Caco-2 (cell line): ENCODE measurements at places on chromosomes 7 and 10. TPM values are rescaled to one million over a fixed set of nuclear protein-coding genes. Genes with fewer than 3 reads are reported as not detected.
A peak's percentile ranks its signal among the peaks of the same experiment; 100 is the strongest.

CLDN4 gene
- 249 TPM in 2 replicates for total RNA-seq

ST8SIA6 gene
- 0.16 TPM in 1 of 2 replicates, not detected in the other for total RNA-seq

DNA sequence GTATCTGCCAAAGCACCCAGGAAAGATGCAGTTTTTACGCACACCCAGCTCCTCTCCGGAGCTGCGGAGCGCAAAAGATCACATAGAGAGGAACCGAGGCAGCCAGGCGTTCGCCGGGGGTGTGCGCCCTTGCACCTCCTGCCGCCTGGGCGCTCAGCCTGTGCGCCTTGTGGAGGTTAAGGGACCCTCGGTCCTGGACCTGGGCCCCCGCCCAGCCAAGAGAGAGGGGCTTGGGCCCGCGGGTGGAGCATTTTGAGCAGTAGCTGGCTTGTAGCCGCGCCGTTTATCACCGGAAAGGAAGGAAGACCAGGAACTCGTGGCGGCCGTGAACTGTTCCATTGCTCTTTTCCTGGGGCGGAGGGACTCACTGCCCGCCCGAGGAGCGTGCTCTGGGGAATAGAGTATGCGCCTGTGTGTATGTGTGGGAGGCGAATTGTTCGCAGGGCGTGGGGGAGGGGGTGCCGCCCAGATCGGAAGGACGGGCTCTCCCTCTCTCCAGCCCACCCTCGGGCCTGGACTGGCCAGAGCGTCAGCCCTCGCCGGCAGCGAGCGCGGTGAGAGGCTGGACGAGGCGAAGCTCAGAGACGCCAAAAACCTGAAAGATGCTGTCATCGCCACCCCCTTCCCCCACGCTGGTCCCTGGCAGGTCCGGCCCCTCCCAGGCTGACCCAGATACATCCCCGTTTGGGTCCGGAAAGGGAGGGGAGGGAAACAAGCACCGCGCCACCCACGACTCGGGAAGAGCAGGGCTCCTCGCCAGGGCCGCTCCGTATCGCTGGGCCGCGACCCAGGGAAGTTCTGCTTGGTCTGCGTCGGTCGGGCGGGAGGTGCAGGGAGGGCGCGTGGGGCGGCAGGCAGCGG is 1.2 kb upstream of the WNT2 start:
- H3K27me3 ChIP-seq: peaks cover 7% of the 10 kb centered on the region
- no peak overlapping the region for H3K27ac ChIP-seq
- peak; percentile 18 for DNase-seq
- no peaks in the 10 kb centered on the region for H3K36me3 ChIP-seq
- no peaks in the 10 kb centered on the region for H3K4me1 ChIP-seq

DNA sequence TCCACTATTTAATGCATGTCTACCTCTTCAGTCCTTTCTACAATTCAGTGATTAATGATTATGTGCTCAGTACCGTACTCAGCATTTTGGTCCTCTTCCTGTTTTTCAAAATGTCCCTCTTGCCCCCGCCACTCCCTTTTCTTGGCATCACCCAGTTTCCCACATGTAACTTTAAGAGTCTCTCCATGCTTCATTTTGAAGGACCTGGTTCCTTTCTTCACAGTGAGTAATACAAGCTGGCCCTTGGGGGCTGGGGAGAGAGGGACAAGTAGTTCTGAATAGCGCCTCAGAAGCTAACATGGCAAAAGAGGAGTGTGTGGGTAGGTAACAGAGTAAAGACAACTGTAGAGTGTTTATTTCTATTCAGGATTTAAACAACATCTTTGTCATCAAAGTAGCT is 34.6 kb upstream of the SLIT1 start:
- no peaks in the 10 kb centered on the region for H3K4me1 ChIP-seq
- DNase-seq: no peak
- H3K27me3 ChIP-seq: no peaks in the 10 kb centered on the region
- H3K4me3 ChIP-seq: no peak overlapping the region

GRCh38 chr10:122530177-122530576 is 30.4 kb upstream of the DMBT1 start:
- H3K4me3 ChIP-seq: no peak overlapping the region
- H3K27me3 ChIP-seq: no peaks in the 10 kb centered on the region
- no peak for DNase-seq
- no peaks in the 10 kb centered on the region for H3K36me3 ChIP-seq
- no peak overlapping the region for H3K27ac ChIP-seq

DNA sequence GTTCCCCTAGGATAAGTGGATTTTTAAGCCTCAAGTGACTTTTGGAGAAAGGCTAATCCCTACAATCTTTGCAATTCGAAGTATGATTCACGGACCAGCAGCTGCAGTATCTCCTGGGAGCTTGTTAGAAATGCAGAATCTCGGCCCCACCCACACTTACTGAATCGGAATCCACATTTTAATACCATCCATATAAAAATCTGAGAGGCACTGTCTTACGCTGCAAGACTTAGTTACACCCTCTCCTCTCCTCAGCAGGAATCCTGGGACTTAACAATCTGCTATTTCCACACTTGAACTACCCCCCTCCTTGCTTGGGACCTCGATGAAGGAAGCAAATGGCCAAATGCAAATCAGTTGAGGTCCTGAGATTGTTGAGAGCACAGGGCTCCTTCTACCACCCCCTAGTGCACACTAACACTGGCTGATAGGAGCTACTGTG is 21.0 kb downstream of the ITPRIP start:
- H3K27ac ChIP-seq: no peak overlapping the region
- DNase-seq: no peak
- no peaks in the 10 kb centered on the region for H3K4me1 ChIP-seq
- no peaks in the 10 kb centered on the region for H3K27me3 ChIP-seq
- H3K36me3 ChIP-seq: no peaks in the 10 kb centered on the region
- H3K4me3 ChIP-seq: no peak overlapping the region

- DNase-seq: no peak
- no peak overlapping the region for H3K4me3 ChIP-seq
- no peaks in the 10 kb centered on the region for H3K27me3 ChIP-seq
- no peaks in the 10 kb centered on the region for H3K4me1 ChIP-seq
These were observed 17.9 kb downstream of the PFKFB3 start for GRCh38 chr10:6220418-6221191.

GRCh38 chr7:34838329-34838728 is 180.3 kb downstream of the NPSR1 start:
- no peak for DNase-seq
- no peak overlapping the region for H3K4me3 ChIP-seq
- no peak overlapping the region for H3K27ac ChIP-seq
- no peaks in the 10 kb centered on the region for H3K36me3 ChIP-seq
- peaks cover 12% of the 10 kb centered on the region for H3K4me1 ChIP-seq

GRCh38 chr10:28366994-28367393 is 64.1 kb upstream of the MPP7 start:
- no peaks in the 10 kb centered on the region for H3K27me3 ChIP-seq
- DNase-seq: no peak
- peak overlapping the region; percentile 86 for H3K27ac ChIP-seq
- peaks cover 60% of the 10 kb centered on the region for H3K4me1 ChIP-seq
- no peaks in the 10 kb centered on the region for H3K36me3 ChIP-seq
- no peak overlapping the region for H3K4me3 ChIP-seq

DNA sequence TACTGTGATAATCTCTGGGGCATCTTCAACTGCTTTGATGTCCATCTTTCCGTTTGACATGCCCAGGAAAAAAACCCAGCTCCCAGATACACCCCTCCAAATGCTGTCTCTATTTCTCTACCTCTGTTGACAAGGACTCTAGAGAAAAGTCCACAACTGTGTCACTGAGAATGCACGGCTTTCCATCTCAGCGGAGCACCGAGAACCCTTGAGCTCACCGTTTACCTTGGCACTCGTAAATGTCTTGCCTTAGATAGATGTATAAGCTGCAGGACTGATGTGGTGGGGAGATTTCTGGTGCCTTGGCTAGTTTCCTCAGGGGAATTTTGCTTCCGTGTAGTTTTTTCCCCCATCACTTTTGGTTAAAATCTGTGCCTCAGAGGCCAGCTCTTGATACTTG is 7.4 kb upstream of the MAPK8 start:
- DNase-seq: no peak
- H3K4me3 ChIP-seq: no peak overlapping the region
- no peaks in the 10 kb centered on the region for H3K4me1 ChIP-seq
